ENCODE measurements at places on chromosomes 11 and 22.
A peak's percentile ranks its signal among the peaks of the same experiment; 100 is the strongest.

- no peak for DNase-seq
Measured at GRCh38 chr11:130029137-130029536, 26.5 kb upstream of the PRDM10 start.

DNA sequence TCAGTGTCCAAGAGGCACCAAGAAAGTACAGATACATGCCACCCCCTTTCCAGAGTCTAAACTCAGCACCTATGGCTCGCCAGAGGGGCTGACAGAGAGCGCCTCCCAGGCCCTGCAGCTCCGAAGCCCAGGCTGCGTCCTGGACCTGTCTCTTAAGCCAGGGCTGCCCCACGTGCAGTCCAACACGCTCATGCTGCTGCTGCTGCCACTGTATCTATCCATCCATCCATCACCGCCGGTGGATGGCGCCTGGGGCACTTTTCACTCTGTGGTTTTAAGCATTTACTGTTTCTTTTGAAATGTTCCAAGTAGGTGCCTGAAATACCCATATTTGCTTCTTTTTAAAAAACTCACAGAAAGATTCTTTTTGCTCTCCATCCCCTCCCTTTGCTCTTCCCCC, 41.8 kb downstream of the MACROD1 start:
- peak; percentile 13 for DNase-seq

- DNase-seq: no peak
Measured at GRCh38 chr11:22670830-22671229, 4.4 kb downstream of the GAS2 start.

- DNase-seq: no peak
Measured at GRCh38 chr22:38490915-38491314, 15.2 kb downstream of the DDX17 start.

DNA sequence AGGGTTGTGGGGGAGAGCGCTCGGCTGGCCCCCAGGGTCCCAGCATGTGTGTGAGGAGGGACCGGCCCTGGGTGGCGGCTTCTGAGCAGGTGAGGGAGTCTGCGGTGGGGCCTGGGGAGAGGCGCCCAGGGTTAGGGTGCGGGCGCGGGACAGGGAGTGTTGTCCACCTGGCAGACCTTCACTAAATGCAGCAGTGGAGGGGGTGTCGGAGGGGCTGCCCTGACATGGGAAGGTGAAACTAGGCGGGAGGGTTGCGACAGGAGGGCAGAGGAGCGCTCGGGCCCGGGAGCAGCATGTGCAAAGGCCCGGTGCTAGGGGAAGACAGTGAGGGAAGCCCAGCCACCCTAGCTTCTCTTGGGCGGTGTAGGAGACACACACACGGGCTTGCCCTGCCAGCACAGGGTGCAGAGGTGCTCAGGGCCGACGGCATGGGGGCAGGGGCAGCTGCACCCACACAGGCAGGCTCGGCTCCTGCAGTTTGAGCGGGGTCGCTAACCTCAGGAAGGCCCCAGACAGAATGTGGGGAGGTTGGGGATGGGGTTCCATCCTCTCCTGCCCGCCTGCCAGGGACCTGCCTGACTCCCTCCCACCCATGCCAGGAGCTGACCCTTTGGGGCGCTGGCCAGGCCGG, 22.2 kb downstream of the OTUB1 start:
- no peak for DNase-seq

- no peak for DNase-seq
Measured at GRCh38 chr11:12922980-12923507, 86.1 kb upstream of the RASSF10 start.
